ENCODE measurements at places on chromosomes 4 and X. TPM values are rescaled to one million over a fixed set of nuclear protein-coding genes. Genes with fewer than 3 reads are reported as not detected.
A peak's percentile ranks its signal among the peaks of the same experiment; 100 is the strongest.

DNA sequence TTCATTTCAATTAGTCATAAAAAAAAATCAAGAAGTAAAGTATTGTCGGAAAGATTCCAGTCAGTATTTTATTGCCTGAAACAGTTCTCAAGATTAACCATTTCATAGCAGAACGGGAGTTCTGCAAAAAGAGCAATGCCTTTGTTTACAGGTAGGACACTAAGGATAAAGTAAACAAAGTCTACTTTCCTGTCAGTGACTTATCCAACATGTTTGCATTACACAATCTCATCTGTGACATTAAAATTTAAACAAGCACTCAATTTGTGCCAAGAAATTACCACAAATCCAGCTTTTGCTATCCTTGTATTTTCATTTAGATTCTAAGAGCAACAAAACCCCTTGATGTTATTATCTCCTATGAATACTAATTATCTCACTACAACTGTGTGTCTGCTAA lies 306.5 kb upstream of the LDB2 start:
- H3K36me3 ChIP-seq: no peaks in the 10 kb centered on the region
- H3K4me1 ChIP-seq: 0 out of 2 replicates have a peak, but pooled peaks cover 4% of the 10 kb centered on the region
- H3K4me3 ChIP-seq: no peak overlapping the region

DNA sequence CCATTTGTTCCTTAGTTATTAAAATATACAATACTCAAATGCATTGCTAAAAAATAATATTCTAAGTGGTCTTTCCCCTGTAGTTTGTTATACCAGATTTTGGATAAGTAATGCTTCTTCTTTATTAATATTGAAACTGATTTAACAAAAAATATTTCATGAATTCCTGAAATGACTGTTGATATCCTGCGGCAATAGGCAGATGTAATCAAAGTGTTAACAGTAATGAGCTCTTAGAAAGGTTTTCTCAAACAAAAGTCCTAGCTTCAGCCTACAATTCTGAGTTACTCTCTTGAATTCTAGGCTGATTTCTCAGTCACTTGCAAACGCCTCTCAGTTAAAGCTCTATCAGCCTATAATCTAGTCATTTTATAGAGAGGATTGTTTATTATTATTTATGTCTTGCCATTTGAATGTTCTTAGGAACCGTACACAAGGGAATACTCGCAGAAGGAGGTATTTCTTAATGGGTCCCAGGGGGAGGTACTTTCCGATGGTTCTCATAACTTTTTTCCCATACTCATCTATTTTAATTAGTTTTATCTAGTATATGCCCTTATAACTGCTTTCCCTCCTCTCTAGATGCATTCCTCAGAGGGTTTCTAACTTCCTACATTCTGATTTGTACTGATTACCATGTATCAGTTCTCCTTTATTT lies 96.8 kb downstream of the FNIP2 start:
- no peak for DNase-seq
- no peak overlapping the region for H3K27ac ChIP-seq
- no peaks in the 10 kb centered on the region for H3K27me3 ChIP-seq
- H3K36me3 ChIP-seq: peaks cover 31% of the 10 kb centered on the region

DNA sequence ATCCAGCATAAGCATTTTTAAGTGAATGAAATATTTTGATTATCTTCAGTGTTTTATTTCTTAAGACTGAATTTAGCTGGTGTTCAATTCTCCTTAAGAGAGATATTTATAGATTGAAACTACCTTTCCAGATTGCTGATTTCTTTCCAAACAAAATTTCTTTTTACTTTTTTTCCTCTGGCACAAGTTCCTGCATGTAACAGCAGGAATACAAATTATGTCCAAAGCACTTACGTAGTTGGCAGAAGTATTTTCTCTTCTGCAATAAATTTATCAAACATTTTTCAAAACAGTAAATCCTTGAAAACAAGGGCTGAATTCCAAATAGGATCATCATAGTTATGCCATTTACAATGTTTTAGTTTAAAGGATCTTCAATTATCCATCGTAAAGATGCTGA lies 412.6 kb downstream of the IQCM start:
- H3K4me1 ChIP-seq: no peaks in the 10 kb centered on the region
- no peaks in the 10 kb centered on the region for H3K36me3 ChIP-seq
- DNase-seq: no peak
- no peak overlapping the region for H3K27ac ChIP-seq
- no peak overlapping the region for H3K4me3 ChIP-seq
- H3K27me3 ChIP-seq: no peaks in the 10 kb centered on the region

DNA sequence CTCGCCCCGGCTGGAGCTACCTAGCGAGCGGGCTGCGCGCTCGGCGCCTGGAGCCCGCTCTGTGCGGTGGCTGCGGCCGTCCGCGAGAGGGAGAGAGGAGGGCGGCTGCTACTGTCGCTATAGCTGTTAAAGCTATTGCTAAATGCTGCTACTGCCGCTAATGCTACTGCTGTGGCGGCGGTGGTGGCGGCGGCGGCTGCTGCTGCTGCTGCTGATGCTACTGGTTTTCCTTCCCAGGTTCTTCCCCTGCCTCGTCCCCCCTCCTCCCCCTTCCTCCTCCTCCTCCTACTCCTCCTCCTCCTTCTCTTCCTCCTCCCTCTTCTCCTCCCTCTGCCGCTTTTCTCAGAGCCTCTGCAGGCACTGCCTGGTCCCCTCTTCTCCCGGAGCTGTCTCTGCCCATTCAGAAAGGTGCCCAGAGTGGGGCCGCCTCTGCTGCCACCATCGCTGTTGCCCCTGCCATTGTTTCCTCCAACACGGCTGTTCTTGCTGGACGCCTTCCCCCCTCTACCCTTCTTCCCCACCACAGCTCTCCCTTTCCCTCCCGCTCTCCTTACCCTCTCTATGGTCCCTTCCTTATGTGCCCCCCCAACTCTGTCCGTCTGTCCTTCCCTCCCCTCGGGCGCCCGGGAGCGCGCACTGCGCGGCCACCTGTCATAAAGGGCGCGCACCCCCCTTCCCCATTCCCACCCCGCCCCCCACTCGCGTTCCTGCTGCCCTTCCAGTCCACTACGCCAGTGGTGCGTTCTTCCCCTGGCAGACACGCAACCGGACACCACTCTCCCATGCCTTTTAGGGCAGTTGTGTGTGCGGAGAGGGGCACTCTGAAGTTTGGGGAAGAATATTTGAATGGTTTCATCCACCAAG lies at the start of gene NEXMIF:
TSS of gene NEXMIF (minus strand) at position 228 of the 864 bp plus-strand sequence.
- no peaks in the 10 kb centered on the region for H3K4me1 ChIP-seq
- no peak within 1 kb of the TSS for H3K27ac ChIP-seq
- no peaks in the 10 kb centered on the region for H3K36me3 ChIP-seq
- peaks cover 12% of the 10 kb centered on the region for H3K27me3 ChIP-seq
- peak within 1 kb of the TSS; percentile 9 for H3K4me3 ChIP-seq

Gene SPOCK3
- total RNA-seq: not detected

Gene EVC2
- 5.9 TPM for total RNA-seq

DNA sequence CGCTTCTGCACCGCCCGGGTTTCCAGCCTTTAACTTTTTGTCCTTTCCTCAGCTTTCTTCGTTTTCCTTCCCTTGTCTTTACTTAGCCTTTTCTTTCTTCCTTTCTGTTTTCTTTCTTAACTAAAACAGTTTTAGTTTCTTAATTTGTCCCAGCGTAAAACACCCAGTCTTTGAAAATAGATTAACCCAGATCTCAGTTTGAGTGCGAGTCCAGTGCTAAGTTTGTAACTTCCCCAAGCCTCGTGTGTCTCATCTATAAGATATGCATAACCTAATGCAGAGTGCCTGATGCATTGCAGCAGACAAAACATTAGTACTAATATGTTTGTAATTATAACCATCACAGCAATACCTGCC lies 460 bp upstream of the GEMIN8 start:
- DNase-seq: peak; percentile 64
- no peaks in the 10 kb centered on the region for H3K36me3 ChIP-seq
- H3K4me3 ChIP-seq: peak overlapping the region; percentile 68
- peaks cover 4% of the 10 kb centered on the region for H3K4me1 ChIP-seq
- H3K27ac ChIP-seq: peak overlapping the region; percentile 79
- H3K27me3 ChIP-seq: peaks cover 3% of the 10 kb centered on the region

GRCh38 chrX:110132450-110133114 lies 129.7 kb downstream of the TMEM164 start:
- no peaks in the 10 kb centered on the region for H3K27me3 ChIP-seq
- no peaks in the 10 kb centered on the region for H3K36me3 ChIP-seq
- no peak overlapping the region for H3K4me3 ChIP-seq
- no peak overlapping the region for H3K27ac ChIP-seq

DNA sequence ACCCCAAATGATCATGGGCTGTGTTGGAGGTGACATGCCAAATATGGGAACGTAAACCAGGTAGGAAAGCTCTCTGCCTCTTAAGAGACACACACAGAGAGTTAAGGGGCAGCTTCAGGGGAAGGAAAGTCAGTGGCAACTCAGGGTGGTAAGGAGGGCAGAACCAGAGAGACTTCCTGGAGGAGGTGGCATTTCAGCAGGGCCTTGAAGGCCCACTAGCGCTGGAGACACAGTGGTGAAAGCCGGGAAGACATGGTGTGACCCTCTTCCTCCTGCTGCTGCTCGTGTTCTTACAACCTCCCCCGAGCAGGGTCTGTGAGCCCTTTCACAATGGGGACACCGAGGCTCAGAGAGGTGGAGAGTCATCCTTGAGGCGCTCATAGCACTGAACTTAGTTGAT lies 68.2 kb downstream of the SORCS2 start:
- H3K27me3 ChIP-seq: peaks cover 51% of the 10 kb centered on the region
- H3K27ac ChIP-seq: no peak overlapping the region
- H3K36me3 ChIP-seq: no peaks in the 10 kb centered on the region
- no peak for DNase-seq
- no peaks in the 10 kb centered on the region for H3K4me1 ChIP-seq
- H3K4me3 ChIP-seq: no peak overlapping the region

GRCh38 chr4:16253127-16253960 lies 27.1 kb upstream of the TAPT1 start:
- peaks cover 15% of the 10 kb centered on the region for H3K4me1 ChIP-seq
- no peaks in the 10 kb centered on the region for H3K27me3 ChIP-seq
- H3K27ac ChIP-seq: no peak overlapping the region
- no peak overlapping the region for H3K4me3 ChIP-seq
- DNase-seq: peak; percentile 88
- peaks cover 2% of the 10 kb centered on the region for H3K36me3 ChIP-seq

Gene RAB41
- total RNA-seq: not detected

Gene SFRP2
- not detected for total RNA-seq

GRCh38 chr4:135120195-135120594 lies 918.6 kb upstream of the PABPC4L start:
- H3K36me3 ChIP-seq: no peaks in the 10 kb centered on the region
- H3K27me3 ChIP-seq: no peaks in the 10 kb centered on the region
- no peak overlapping the region for H3K4me3 ChIP-seq
- H3K4me1 ChIP-seq: no peaks in the 10 kb centered on the region
- DNase-seq: peak; percentile 19
- H3K27ac ChIP-seq: no peak overlapping the region

- peak overlapping the region; percentile 93 for H3K27ac ChIP-seq
- peak overlapping the region; percentile 50 for H3K4me3 ChIP-seq
- H3K36me3 ChIP-seq: peaks cover 14% of the 10 kb centered on the region
- peaks cover 24% of the 10 kb centered on the region for H3K4me1 ChIP-seq
- DNase-seq: no peak
- H3K27me3 ChIP-seq: no peaks in the 10 kb centered on the region
Observed at GRCh38 chrX:154020536-154021115, 924 bp upstream of the IRAK1 start.

DNA sequence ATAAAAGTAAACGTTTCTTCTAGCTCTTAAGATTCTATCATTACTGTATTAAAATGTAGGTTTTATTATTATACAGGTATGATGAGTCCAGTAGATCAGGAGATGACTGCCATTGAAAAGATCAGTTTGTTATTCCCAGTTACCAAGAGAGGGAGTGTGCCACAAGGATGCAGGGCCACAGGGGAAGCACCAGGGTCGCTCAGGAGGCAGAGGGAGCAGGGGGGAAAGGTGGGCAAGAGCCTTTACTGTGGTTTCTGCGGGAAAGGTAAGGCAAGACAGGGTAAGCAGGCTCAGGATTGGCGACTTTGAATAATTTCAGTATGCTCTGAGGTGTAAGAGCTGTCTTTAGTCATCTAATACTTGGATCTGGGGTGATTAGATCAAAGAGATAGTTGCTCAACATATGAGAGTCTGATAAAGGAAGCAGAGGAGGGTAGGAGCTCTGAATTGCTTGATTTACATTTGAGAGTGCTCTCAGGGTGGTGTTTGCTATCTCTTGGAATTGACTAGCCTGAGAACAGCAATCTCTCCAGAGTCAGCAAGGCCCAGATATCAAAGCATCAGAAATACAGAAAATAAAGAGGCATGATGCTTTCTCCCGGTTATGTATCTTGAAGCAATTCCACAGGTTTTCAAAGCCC lies 86.0 kb downstream of the NDST3 start:
- no peaks in the 10 kb centered on the region for H3K27me3 ChIP-seq
- H3K4me3 ChIP-seq: no peak overlapping the region
- H3K36me3 ChIP-seq: no peaks in the 10 kb centered on the region
- no peak overlapping the region for H3K27ac ChIP-seq
- no peaks in the 10 kb centered on the region for H3K4me1 ChIP-seq
- DNase-seq: no peak

DNA sequence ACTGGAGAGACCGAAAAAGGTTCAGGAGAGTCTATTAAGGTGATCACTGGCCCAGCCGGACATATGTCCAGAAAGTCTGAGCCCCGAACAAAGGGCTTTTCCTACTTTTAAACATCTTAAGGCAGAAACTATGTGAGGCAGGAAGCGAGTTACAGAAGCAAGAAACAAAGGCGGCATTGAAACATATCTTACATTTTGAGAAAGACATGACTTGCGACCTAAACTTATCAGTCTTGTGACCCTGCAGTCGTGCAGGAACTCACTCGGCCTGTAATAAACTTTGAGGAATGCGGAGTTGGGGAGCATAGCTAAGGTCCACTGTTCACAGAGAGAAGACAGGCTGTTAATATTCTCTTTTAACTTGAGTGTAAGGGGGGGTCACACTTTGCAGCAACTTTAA lies 158.7 kb downstream of the TBX22 start:
- no peak overlapping the region for H3K4me3 ChIP-seq
- no peaks in the 10 kb centered on the region for H3K36me3 ChIP-seq
- no peak for DNase-seq
- no peaks in the 10 kb centered on the region for H3K4me1 ChIP-seq
- no peaks in the 10 kb centered on the region for H3K27me3 ChIP-seq

Gene TLR10
- not detected for total RNA-seq

DNA sequence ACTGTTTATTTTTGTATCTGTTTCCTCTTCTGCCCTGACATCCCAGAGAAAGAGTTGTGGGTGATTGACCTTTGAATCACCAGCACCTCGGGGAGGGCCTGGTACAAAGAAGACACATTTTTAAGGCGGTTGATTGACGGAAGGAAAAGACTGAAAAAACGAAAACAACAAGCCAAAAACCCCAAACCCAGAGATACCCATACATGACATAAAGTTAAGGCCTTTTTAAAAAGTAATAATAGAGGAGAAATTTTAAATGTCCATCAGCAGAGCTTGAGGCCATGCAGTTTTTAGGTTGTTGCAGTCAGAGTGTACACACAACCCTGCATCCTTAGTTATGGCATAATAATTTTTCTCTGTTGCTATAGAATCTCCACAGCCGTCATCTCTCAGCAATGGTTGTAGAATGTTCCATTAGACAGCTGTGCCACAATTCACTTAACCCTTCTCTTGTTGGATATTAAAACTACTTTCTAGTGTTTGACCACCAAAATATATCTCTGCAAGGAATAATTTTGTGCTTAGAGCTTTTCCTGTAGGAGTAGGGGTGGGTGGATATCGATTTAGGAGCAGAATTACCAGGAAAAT lies 110.2 kb downstream of the GNL3L start:
- no peaks in the 10 kb centered on the region for H3K27me3 ChIP-seq
- no peak for DNase-seq
- H3K4me1 ChIP-seq: no peaks in the 10 kb centered on the region
- no peaks in the 10 kb centered on the region for H3K36me3 ChIP-seq
- H3K4me3 ChIP-seq: peak overlapping the region; percentile 31

Gene PRICKLE3
- total RNA-seq: 3.1 TPM

GRCh38 chrX:147478899-147479298 lies 432.8 kb upstream of the FMR1 start:
- no peaks in the 10 kb centered on the region for H3K4me1 ChIP-seq
- no peaks in the 10 kb centered on the region for H3K27me3 ChIP-seq
- no peak for DNase-seq
- no peak overlapping the region for H3K27ac ChIP-seq
- no peaks in the 10 kb centered on the region for H3K36me3 ChIP-seq
